ENCODE measurements at places on chromosomes 16 and 17.

GRCh38 chr16:47049901-47050583, 76.6 kb upstream of the DNAJA2 start:
- H3K4me3 ChIP-seq: no peak overlapping the region
- peaks cover 3% of the 10 kb centered on the region for H3K4me1 ChIP-seq
- H3K27me3 ChIP-seq: no peaks in the 10 kb centered on the region
- no peaks in the 10 kb centered on the region for H3K36me3 ChIP-seq
- DNase-seq: no peak

- H3K36me3 ChIP-seq: peaks cover 51% of the 10 kb centered on the region
- H3K4me3 ChIP-seq: no peak overlapping the region
- no peaks in the 10 kb centered on the region for H3K27me3 ChIP-seq
- DNase-seq: no peak
- H3K4me1 ChIP-seq: peaks cover 17% of the 10 kb centered on the region
- H3K27ac ChIP-seq: no peak overlapping the region
Observed at GRCh38 chr17:74773871-74774286, 2.3 kb downstream of the NAT9 start.

DNA sequence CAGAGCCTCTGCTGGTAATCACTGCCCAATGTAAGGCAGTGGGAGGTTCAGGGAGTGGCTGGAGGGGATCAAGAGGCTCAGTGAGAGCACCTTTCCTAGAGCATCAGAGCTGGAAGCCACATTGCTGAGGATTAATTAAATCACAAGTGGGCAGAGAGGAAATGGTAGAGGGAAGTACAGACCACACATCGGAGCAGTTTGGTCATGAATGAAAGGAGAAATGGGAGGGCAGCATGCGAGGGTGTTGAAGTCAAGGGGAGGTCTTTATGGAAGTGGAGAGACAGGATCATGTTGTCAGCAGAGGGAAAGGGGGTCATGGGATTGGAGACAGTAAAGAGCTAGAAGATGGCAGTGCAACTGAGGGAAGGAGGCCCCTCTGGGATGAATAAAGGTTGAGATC, 2.3 kb downstream of the CCL17 start:
- no peaks in the 10 kb centered on the region for H3K36me3 ChIP-seq
- no peak overlapping the region for H3K4me3 ChIP-seq

DNA sequence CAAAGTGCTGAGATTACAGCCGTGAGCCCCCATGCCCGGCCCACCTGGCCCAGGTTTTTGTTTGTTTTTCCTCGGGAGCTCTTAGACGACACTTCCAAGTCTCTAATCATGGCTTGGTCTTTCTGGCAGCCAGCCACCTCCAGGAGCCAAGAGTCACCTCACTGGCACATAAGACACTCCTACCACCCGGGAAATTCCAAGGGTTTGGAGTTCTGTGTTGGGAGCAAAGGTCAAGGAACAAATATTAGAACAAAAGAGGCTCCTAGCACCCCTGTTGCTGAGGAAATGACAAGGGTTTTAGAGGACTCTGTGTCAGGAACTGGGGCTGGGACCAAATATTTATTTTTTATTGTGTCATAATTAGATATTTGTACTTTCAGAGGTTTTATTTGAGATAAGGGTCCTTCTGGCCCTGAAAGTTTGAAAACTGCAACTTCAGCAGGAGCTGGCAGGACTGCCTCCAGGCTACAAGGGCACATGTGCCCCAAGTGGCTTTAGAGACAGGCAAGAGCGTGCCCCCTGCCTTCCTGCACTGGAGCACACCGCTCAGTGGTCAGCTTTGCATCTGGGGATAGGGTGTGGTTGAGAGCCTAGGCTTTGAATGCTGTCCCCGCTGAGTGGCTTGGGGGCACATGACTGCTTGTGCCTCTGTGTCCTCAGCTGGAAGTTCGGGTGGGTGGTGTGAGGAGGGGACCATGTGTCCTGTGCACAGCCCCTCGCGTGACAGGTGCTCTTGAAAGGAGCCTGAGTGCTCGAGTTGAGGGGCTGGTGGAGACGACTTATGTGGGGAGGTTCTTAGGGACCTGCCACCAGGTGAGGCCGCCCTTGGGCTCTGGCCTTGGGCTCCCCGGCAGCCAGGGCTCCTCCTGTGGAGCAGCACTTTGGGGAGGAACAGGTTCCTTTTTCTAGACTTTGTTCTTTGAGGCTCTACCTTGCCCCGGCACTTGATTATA, 29.7 kb downstream of the MGRN1 start:
- no peaks in the 10 kb centered on the region for H3K27me3 ChIP-seq
- H3K36me3 ChIP-seq: no peaks in the 10 kb centered on the region
- peaks cover 4% of the 10 kb centered on the region for H3K4me1 ChIP-seq

Measured in left lung (tissue), 14 donors.